ENCODE measurements at places on chromosomes 6 and 20. TPM values are rescaled to one million over a fixed set of nuclear protein-coding genes. Genes with fewer than 3 reads are reported as not detected.

Gene PLA2G7
- total RNA-seq = 0.53 TPM

Gene INSM1
- 2.9 TPM for total RNA-seq

Gene EMILIN3
- not detected for total RNA-seq

Gene PGBD1
- total RNA-seq = 3.8 TPM

Gene PLCG1
- 223 TPM for total RNA-seq

Gene TP53TG5
- not detected for total RNA-seq

Gene OPN5
- total RNA-seq = not detected

Gene C2
- 63.2 TPM for total RNA-seq

Gene RFX6
- total RNA-seq = 4.4 TPM

Gene DDX43
- total RNA-seq = not detected

Gene FAM209B
- total RNA-seq = not detected
